ENCODE measurements at places on chromosomes 2 and 18.

DNA sequence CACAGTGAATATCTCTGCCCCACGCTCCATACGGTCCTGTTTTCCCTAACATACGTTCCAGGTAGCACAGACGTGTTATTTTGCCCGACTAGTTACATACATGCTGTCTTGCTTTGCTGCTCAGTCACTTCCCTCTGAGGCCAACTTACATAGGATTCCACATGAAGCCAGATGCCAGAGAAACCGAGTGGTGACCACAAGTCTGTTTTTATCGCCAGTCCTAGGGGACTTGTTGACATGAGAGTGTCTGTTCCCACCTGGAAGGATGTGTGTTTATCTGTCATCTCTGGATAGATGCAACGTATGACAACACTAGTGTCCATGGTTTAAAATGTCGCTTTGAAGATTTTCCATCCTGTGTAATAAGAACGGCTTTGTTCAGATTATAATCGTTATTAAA is 32.6 kb downstream of the PMAIP1 start:
- no peak for DNase-seq

DNA sequence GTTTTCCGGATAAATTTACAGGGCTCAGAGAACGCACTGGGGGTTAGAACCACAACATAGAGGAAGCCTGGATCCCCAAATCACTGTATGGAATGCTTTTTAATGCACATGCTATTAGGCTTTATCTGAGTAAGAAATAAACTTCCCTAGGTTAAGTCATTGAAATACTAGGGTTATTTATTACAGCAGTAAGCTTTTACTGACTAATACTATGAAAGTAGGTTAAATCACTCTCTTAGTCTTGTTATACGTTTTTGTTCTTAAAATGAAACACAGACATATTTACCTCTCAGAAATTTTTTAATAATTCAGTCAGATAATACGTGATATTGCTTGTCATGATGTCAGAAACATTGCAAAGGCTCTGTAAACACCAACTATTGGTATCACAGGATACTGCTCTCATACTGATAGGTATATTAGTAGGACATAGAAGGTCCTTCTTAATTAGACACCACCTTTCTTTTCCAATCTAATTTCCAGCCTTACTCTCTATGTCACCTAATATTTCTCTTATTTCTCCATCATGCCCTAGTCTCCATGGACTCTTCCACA is 162.7 kb upstream of the NYAP2 start:
- no peak for DNase-seq

GRCh38 chr2:195289081-195289480 is 367.9 kb upstream of the SLC39A10 start:
- no peak for DNase-seq

- DNase-seq: peak; percentile 20
Measured at GRCh38 chr2:191927991-191928390, 81.1 kb upstream of the CAVIN2 start.

GRCh38 chr2:190344276-190344827 is 963 bp downstream of the INPP1 start:
- peak; percentile 57 for DNase-seq

DNA sequence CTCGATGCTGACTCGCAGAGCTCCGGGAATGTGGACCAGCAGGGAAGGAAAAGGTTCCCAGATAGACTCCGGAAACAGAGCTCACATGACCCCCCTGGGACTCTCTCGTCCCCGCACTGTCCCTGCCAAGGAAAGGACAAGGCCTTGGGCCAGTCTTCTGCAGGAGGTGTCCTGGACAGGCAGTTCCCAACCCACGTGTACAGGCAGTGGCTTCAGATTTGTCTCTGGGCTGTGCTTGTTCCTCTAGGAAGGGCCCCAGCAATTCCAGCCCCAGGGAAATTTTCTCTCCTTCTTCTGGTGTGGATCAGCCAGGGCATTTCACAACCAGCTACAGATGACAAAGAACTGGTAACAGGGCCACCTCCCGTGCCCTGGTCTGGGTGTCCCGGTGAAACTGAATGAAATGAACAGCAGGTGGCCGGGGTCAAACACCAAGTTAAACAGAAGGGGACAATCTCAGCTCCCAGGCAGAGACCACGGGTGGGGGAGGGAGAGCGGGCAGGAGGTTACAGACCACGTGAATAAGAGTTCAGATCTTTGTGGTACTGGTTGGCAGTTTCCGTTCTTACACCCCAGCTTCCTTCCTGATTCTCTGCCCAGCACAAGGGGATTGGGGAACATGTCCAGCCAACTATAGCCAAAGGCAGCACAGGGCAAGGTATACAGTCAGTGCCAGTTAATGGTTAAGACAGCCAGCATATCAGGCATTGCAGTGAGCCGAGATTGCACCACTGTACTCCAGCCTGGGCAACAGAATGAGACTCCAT is 52.2 kb upstream of the CAB39 start:
- DNase-seq: no peak

DNA sequence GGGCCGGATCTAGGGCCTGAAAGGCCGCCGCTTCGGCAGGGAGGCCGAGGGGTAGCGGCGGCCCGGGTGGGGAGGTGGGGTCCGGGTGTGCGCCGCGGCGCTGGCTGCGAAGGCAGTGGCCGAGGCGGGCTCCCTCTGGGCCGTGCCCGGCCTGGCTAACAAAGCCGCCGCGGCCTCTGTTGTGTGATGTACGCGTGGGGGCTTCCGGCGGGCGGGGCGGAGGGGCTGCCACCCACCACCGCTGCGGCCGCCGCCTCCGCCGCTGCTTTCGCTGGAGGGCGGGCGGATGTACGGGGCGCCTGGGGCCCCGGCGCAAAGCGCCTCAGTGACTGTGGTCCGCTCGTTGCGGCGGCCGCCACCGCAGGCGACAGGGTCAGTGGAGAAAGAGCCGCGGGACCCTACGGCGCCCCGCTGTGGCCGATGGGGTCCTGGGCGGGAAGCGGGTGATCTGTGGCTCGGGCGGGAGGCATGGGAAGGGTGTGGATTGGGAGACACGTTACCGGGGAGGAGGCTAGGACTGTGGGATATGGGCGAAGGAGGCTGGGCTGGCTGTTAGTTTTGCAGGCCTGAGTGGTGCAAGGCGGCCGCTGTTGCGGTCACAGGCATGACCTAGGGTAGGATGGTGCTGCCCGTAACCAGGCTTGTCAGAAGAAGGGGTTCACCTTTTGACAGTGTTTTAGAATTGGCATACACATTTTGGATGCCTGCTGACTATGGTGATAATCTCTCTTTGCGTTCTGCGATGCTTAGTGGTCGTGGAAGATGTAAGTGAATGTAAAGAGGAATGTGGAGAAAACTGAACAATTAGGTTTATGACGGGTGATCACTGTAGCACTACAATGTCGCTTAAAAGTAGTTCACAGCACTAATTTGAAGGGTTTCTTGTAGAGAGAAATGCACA is 662 bp downstream of the BZW1 start:
- DNase-seq: peak; percentile 73

DNA sequence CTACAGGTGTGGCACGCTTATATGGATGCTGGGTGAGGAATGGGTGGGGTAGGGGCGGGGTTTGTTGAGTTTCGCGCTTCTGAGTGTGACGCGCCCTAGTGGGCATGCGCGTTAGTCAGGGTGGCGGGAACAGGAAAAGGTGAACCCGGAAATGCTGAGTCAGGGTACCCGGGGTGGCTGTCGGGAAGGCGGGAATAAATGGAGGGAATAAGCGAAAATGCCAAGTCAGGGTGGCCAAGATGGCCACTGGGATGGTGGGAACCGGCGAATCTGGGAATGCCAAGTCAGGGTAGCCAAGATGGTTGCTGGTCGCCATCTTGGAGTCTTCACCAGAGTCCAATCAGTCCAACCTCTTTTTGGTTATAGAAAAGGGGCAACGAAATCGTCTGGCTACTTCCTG is 585.0 kb downstream of the SUCLG1 start:
- no peak for DNase-seq

GRCh38 chr2:230234122-230234722 is 8.7 kb downstream of the SP140 start:
- DNase-seq: no peak

DNA sequence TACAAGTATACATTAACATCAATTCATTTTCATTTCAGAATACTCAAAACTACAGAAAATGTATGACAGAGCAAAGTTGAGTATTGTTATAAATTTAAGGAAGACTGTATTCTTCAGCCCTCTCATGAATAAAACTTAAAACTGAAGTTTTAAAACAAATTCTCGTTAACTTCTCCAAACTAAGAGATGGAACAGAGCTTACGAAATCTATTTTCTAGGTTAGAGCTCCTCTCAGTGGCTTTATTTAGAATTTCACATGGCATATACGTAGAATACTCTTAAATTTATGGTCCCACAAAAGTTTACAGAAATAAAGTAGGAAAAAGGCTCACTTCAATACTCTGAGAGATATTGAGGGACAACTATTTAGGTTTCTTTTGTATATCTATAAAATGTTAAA is 612.1 kb downstream of the KCNJ3 start:
- DNase-seq: peak; percentile 18

- peak; percentile 92 for DNase-seq
Measured at GRCh38 chr18:24138789-24139616, at the start of gene CABYR. TSS of gene CABYR (plus strand) at chr18:24139062. CDS start at chr18:24143115, 4,053 bp downstream.

- DNase-seq: no peak
Measured at GRCh38 chr2:40224318-40224717, 227.6 kb downstream of the SLC8A1 start.

GRCh38 chr2:238183821-238184220 is 19.7 kb downstream of the ILKAP start:
- DNase-seq: no peak

GRCh38 chr2:154710078-154710477 is 11.6 kb downstream of the KCNJ3 start:
- DNase-seq: no peak

- DNase-seq: peak; percentile 19
Measured at GRCh38 chr2:203690441-203691047, 15.9 kb upstream of the CD28 start.

- DNase-seq: no peak
Measured at GRCh38 chr2:30704309-30705020, 102.8 kb downstream of the CAPN13 start.

DNA sequence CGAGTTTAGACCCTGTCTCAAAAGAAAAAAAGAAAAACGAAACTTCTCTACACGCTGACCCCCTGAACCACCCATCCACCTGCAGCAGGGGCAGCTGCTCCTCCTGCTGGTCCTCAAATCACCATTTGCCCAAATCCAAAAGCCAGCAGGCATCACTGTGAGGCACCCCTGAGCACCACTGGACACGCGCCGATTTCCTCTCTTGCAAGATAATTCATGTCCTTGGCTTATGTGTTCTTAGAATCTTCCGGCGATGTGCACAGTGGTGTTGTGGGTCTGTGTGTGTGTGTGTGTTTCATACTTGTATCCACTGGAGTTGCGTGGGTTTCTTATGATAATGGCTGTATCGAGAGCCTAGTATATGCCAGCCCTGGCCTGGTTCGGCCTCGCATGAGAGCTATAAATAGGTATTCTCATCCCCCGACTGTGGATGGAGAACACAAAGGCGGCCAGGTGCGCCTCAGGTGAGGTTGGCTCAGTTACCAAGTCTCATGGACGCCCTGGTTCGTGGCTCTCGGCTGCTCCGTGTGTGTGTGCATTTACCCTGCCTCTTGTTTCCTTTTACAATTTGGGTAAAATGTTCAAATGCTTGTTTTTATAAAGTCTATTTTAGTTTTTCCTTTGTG is 235.5 kb downstream of the HDAC4 start:
- no peak for DNase-seq

DNA sequence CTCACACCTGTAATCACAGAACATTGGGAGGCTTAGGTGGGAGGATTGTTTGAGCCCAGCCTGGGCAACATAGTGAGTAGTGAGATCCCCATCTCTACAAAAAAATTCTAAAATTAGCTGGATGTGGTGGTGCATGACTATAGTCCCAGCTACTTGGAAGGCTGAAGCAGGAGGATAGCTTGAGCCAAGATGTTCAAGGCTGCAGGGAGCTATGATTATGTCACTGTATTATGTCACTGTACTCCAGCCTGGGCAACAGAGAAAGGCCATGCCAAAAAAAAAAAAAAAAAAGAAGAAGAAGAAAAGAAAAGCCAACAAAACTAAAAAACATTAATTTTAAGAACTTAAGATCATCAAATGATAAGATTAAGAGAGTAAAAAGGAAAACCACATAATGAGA is 17.4 kb upstream of the NCOA1 start:
- no peak for DNase-seq

DNA sequence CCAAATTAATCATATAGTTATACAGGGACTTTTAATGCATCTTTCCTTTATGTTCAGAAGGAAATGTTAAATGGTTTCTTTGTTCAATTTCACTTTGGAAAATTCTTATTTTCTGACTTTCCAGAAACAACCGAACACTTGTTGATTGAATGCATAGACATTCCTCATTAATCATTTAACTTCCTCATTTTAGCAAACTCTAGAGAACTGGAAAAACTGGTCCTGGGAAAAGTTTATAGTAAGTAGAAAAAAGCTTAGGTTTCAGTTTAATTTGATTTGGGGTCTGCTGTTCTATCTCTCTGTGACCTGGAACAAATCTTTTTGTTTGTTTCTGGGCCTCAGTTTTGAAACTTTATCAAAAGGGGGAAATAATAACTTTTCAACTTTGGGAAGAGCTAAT is 320.4 kb downstream of the CMPK2 start:
- DNase-seq: no peak

DNA sequence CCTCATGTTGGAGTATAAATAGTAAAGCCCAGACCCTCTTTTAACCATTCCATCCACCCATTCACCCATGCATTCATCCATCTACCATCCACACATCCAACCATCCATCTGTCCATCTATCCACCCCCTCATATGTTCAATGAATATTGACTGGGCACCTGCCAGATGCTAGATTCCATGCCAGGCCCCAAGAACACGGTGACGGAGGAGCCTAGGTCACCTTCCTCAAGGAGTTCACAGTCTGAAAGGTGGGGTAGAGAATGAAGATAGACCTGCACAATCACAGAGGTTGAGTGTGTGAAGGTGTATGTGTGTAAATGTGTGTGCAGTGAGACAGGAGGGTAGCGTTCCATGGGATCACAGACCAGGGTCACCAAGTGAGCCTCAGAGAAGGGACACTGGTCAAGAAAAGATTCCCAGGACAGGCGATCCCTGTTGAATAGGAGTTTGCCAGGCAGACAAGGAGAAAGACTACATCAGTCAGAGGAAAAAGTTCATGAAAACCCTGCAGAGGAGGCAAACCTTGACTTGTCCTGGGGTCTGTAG is 287.2 kb downstream of the CYP26B1 start:
- DNase-seq: no peak

- no peak for DNase-seq
Measured at GRCh38 chr2:168594778-168595177, 138.7 kb downstream of the CERS6 start.

DNA sequence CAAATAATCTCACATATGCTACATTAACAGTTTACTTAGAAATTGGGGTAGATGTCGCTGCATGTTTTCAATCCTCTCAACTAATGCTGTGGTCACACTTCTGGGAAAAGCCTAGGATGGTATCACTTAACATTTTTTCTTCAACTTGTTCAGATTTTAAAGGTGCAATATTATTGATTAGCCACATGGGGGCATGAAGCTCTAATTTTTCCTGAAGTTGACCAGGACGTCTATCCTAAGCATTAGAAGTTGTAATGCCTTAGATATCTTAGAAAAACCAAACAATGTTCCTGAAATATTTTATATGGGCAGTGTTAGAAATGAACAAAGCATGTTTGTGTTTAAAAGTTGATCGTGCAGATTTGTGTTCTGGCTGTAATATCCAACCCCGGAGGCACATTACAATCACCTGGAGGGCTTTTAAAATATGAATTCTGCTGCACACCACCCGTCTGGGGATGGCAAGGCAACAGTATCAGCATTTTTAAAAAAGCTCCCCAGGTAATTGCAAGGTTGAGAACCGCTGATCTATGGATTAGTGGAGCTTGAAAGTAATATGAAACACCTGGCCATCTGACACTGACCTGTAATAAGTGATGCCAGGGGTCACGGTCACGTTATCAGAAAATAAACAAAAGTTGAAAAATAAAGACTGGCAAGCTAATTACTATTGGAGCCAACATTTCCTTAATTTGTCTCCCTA is 100.5 kb upstream of the LMAN1 start:
- DNase-seq: peak; percentile 63
